ENCODE measurements at places on chromosomes 7 and 10. TPM values are rescaled to one million over a fixed set of nuclear protein-coding genes. Genes with fewer than 3 reads are reported as not detected.

- DNase-seq: no peak
Measured at GRCh38 chr7:5489991-5490536, 66.4 kb upstream of the TNRC18 start.

DNA sequence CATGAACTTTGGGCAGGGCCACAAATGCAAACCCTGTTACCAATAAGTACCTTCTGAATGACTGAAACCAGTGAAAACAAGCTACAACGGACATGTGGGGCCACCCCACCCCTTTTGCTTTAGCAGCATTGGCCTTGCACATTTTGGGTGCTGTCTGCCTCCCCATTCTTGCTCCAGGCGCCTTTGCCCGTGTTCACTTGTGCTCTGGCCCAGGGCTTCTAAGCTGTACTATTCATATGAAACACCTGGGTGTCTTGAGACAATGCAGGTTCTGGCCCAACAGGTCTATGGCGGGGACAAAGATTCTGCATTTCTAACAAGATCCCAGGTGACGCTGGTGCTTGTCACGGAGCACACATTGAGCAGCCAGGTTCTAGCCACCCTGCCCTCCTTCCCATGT lies 96.5 kb upstream of the SDK1 start:
- DNase-seq: no peak

DNA sequence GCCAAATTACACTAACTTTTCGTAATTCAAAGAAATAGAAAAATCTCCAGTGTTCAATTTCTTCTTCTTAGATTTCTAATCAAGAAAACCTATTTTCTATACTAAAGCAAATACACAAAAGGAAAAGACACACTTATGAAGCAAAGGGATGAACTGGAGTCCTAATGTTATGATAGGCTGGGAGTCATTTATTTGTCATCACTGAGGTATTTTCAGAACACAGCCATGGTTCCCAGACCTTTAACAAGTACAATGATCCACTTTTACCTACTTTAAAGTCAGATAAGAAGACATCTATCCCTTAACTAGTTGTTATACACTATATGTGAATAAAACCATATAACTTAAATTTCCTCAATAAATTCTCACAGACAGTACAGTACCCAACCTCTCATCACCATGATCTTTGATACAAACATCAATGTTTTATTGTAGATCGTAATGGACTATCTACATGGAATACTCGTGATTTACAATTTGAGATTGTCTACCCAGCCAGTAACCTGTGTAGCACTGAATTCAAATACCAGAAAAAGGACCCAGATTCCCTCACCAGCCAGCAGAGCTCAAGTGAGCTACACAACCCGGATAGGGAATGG lies 12.5 kb downstream of the ASNS start:
- no peak for DNase-seq

DNA sequence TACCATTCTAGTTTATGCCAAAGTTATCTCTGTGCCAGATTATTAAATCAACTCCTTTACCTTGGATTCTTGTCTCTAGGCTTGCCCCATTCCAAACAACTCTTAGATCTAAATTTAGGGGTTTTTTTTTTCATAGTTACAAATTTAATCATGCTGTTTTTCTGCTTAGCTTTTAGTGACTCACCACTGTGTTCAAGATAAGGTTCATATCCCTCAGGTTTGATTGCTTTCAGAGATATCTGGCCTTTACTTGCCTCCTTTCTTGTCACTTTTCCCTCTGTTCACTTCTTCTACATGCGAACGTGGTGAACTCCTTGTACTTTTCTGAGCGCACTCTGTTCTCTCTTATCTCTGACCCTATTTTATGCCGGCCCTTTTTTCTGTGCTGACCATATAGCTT lies 78.2 kb downstream of the VPS50 start:
- peak; percentile 4 for DNase-seq

- no peak for DNase-seq
Measured at GRCh38 chr10:42929993-42930392, 146.9 kb upstream of the RET start.

GRCh38 chr10:49212783-49213182 lies 24.6 kb upstream of the TMEM273 start:
- DNase-seq: no peak

DNA sequence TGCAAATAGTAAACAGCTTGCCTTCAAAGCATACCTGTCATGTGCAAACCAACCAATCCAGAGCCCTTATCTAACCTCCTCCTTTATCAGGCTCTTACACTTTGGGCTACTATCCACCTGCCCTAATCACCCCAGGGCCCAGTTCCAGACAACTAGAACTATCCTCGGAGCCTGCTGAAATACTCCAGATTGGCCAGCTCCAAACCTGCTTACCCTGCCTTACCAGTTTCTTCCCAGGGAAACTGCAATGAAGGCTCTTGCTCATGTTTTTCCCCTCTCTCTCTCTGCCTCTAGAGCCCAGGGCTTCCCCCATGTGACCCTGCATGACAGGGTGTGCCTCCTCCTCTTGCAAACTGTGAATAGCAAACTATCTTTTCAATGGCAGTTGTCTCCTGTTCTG lies 81.4 kb upstream of the CAPZA2 start:
- peak; percentile 87 for DNase-seq

DNA sequence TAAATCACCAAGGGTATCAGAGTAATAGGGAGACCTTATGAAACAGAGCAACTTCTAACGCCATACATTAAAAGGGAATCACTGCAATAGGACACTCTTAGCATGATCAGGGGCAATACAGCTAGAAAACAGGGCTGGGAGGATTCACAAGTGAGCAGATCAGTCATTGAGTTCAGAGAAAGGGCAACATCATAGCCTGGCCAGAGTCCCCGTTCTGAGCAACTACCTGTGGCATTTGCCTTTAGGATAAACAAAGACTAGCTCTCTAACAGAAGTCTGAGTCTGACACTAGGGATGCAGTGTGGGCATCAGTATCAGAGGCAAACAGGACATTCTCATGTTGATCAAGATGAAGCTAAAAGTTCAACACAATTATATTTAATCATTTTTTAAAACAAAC lies 297.9 kb downstream of the DGKB start:
- peak; percentile 81 for DNase-seq

GRCh38 chr7:70000737-70001348 lies 402.6 kb downstream of the AUTS2 start:
- DNase-seq: no peak

GRCh38 chr7:54781134-54781920 lies 22.3 kb upstream of the SEC61G start:
- DNase-seq: no peak

- no peak for DNase-seq
Measured at GRCh38 chr10:22646388-22646853, 68.0 kb downstream of the PIP4K2A start.

- DNase-seq: no peak
Measured at GRCh38 chr7:2014391-2015241, 218.1 kb downstream of the MAD1L1 start.

DNA sequence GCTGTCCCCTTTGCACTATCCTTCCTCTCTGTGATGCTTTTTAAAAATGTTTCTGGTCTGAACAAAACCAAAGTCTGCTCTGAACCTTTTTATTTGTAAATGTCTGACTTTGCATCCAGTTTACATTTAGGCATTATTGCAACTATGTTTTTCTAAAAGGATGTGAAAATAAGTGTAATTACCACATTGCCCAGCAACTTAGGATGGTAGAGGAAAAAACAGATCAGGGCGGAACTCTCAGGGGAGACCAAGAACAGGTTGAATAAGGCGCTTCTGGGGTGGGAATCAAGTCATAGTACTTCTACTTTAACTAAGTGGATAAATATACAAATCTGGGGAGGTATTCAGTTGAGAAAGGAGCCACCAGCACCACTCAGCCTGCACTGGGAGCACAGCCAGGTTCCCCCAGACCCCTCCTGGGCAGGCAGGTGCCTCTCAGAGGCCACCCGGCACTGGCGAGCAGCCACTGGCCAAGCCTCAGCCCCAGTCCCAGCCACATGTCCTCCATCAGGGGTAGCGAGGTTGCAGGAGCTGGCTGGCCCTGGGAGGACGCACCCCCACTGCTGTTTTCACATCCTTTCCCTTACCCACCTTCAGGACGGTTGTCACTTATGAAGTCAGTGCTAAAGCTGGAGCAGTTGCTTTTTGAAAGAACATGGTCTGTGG lies 11.4 kb upstream of the CSGALNACT2 start:
- no peak for DNase-seq

- DNase-seq: no peak
Measured at GRCh38 chr7:20114468-20114867, 102.7 kb downstream of the MACC1 start.

- DNase-seq: peak; percentile 37
Measured at GRCh38 chr7:123637203-123637602, 18.5 kb upstream of the LMOD2 start.

GRCh38 chr10:81708929-81709328 lies 166.1 kb upstream of the NRG3 start:
- DNase-seq: no peak

GRCh38 chr10:133359972-133360610 lies 2.3 kb upstream of the FUOM start:
- DNase-seq: no peak

DNA sequence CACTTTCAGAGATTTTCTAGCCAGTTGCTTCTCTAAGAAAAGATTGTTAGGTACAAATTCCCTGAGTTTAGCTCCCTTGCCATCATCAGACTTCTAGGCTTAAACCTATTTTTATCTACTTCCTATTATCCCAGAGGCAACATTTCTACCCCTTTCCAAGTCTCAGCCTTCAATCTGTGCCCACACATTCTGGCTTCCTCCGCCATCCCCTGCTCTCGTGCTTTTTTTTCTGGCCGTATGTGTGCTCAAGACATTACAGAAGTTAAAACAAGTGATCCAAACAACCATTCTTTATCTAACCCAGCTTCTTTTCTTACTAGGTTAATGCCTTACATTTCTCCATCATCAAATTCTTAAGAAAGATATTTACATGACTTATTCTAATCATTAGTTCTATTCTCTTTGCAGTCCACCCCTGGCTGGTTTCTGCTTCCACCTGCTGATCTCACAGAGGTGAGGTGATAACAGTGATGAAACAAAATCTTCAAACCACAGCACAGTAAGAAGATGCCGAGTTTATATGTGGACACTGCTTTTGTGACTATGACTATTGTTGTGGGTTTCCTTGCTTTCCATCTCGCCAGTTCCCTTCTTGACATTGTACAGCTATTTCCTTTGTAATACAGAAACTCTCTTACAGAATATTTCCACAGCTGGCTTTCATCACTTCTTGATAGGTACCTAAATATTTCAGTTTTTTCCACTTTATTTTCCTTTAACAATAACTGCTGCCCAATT lies 18.3 kb upstream of the CDK6 start:
- no peak for DNase-seq

DNA sequence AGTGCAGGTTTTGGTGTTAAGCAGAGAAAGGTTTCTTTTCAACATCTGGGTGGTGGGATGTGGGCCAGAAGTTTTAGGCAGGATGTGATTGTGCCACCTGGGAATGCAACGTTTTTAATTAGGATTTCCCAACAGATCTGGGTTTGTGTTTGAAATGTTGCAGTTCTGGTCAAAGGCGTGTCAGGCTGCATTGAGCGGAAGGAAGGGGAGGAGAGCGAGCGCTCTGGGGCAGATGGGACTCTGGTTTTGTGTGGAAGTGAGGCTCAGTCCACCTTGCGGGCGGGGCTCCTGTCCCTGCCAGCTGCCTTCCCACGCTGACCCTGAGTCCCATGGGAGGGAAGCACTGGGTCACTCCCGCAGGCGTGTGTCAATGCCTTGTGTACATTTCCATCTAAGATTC lies 767.7 kb downstream of the KCNMA1 start:
- no peak for DNase-seq

- DNase-seq: no peak
Measured at GRCh38 chr7:47611045-47611511, 29.2 kb upstream of the TNS3 start.

DNA sequence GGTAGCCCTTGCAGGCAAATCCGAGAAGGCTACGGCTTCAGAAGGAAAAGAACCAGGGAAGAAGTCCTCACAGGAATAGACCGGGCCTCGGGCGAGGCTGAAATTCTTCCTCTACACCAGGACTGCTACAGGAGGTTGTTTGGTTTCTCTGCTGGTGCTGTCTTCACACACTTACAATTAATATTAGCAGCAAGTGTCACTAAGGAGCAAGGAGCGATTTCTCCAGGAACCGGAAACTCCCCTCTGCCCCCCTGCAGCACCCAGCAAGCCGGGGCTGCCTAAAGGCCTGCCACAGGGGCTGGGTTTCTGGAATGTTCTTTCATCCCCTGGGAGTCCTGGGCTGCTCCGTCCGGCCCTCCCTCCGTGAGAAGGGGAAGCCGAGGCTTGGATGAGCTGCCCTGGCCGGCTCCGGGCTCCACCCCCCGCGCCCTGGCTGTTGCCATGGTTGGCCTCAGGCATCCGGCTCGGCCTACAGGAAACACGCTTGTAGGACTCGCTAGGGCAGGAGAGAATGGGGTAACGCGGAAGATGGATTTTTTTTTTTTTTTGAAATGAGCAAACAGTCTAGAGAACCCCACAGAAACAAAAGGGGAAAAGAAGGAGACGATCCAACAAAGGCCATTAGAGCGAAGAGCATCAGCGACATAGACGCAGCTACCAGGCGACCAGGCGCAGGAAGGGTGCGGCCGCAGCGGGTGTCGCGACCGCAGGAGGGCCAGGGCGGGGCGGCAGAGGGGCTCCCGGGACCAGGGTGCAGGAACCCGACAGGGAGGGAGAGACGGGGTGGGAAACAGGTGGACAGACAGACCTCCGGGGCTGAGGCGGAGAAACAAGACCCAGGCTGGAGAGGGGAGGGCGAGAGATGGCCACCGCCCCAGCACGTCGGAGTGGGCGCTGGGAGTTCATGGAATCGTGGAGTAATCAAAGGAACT lies 33.0 kb downstream of the EN2 start:
- no peak for DNase-seq

DNA sequence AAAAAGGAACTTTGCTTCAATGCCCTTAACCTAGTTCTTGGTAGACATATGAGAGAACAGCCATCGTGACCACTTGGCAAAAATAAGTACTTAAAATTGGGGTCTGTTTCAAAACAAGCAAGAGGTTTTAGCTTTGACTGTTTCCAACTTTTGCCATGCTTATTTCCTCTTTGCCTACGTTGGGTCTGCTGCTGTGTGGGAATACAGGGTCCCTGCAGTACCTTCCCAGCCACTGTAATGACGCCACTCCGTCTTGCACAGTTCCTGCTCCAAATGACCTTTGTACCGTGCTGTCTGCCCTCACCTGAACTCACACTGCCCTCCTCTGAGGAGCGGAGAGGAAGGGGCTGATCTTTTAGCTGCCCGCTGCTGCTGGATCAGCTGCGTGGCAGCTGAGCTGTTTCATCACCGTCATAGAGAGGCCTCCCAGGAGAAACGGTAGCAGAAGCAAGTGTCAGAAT lies 133.1 kb downstream of the MAPK8 start:
- DNase-seq: no peak

GRCh38 chr7:46568420-46569132 lies 647.5 kb upstream of the IGFBP3 start:
- peak; percentile 75 for DNase-seq

The CDNF gene
- total RNA-seq: 1.2 TPM

The GPR85 gene
- total RNA-seq: not detected

The CTNNA3 gene
- total RNA-seq: 1.9 TPM

The C7orf33 gene
- not detected for total RNA-seq

The PRR15 gene
- total RNA-seq: 26.6 TPM

The ELN gene
- total RNA-seq: not detected

The PODXL gene
- total RNA-seq: 44.2 TPM

The ZPBP gene
- not detected for total RNA-seq

The CHN2 gene
- 7.7 TPM for total RNA-seq

All from PC-3 (cell line).